ENCODE measurements at places on chromosomes 2 and 18.

DNA sequence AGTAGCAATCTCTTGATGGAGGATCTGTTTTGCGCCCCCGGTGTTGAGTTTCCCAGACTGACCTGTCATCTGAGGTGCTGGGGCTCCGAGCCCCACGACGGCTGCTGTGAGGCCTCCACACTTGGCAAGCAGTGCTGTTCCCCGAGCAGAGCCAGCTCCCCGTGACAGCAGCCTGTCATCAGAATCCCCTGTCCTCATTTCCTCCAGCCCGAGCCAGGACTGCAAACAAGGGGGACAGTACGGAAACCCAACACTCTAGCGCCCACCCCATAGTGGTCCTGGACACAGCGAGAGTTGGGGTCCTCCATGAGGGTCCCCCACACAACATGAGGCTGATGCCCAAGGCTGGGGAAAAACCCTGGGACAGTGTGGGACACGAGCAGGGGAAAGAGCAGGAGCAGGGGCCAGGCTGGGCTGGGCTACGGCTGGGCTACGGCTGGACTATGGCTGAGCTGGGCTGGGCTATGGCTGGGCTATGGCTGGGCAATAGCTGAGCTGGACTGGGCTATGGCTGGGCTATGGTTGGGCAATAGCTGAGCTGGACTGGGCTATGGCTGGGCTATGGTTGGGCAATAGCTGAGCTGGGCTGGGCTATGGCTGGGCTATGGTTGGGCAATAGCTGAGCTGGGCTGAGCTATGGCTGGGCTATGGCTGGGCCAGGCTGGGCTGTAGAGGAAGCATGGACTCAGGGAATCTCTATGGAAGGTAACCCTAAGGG, 1.5 kb upstream of the KLHL30 start:
- no peak for DNase-seq

DNA sequence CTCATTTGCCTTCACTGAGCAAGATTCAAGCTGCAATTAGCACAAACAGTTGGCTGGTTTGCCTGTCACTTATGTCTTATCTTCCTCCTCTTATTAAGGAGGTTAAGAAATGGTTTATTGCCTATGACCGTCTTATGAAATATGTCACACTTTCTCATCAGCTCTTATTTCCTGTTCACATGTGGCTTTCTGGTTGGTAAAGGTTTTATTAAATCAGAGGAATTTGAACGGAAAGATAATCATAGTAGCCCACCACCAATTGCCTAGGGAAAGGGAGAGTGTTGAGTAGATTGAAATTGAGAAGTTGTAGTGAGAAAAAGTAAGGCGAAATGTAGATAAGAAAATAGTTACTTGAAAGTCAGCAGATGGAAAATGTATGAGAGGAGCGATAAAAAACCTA, 4.2 kb upstream of the IL1R1 start:
- DNase-seq, result no peak

DNA sequence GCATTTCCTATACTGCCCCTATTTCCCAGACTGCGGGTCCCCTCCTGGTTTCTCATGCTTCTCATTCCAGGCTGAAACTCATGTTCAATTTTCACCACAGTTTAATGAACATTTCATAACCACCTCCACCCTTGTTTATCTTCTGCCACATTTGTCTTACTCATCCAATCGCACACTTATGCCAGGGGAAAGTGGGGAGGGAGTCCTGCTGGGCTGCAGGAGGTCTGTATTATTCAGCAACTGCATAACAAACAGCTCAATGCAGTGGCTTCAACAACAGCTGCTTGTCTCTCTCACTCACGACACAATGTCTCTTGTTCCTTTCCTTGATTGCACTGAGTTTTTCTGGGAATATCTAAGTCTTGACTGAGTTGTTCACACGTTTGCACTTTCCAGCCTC, 106.0 kb downstream of the ZNF519 start:
- DNase-seq, result no peak

- DNase-seq, result no peak
Observed at GRCh38 chr18:9741406-9741792, 33.3 kb downstream of the RAB31 start.

- DNase-seq, result no peak
Observed at GRCh38 chr2:148124271-148124670, 103.4 kb downstream of the MBD5 start.

DNA sequence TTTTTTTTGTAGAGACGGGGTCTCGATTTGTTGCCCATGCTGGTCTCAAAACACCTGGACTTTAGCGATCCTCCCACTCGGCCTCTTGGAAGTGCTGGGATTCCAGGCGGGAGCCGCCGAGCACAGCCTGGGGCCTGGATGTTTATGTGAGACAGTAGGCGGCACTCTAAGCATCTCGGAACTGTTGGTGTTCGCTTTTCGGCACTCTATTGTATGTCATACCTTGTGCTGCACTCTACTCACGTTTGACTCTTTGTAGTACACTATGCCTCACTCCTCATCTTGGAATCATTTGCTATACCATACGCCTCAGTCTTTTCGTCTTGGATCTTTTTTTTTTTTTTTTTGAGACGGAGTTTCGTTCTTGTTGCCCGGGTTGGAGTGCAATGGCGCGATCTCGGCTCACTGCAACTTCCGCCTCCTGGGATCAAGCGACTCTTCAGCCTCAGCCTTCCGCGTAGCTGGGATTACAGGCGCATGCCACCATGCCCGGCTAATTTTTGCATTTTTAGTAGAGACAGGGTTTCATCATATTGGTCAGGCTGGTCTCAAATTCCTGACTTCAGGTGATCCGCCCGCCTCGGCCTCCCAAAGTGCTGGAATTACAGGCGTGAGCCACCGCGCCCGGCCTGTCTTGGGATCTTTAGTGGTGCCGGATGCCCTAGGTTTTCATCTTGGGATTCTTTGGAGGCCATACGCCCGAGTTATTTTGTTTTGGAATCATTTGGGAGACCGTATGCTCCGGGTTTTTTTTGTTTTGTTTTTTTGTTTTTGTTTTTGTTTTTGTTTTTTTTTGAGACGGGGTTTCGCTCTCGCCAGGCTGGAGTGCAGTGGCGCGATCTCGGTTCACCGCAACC, 24.2 kb upstream of the ZDBF2 start:
- no peak for DNase-seq

- no peak for DNase-seq
Observed at GRCh38 chr2:55025082-55025481, 25.2 kb downstream of the RTN4 start.
